ENCODE measurements at places on chromosomes 1 and 21.

DNA sequence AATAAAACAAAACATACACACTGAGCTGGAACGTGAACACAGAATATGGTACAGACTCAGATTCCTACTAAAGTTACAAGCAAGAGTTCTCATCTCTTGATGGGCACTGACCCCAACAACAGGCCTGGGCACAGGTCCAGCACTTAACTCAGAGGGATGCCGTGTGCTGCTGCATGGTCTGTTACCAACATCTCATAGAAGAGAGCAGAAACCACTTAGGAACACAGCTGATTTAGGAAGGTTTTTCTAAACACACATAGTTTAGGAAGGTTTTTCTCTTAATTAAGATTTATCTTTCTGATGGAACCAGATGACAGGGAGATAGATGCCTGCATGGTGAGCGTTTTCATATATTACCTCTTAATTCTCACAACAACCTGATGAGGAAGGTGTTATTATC lies 1.5 kb downstream of the GCLM start:
- DNase-seq, result no peak

GRCh38 chr1:171666114-171666769 lies 13.8 kb upstream of the MYOC start:
- no peak for DNase-seq

DNA sequence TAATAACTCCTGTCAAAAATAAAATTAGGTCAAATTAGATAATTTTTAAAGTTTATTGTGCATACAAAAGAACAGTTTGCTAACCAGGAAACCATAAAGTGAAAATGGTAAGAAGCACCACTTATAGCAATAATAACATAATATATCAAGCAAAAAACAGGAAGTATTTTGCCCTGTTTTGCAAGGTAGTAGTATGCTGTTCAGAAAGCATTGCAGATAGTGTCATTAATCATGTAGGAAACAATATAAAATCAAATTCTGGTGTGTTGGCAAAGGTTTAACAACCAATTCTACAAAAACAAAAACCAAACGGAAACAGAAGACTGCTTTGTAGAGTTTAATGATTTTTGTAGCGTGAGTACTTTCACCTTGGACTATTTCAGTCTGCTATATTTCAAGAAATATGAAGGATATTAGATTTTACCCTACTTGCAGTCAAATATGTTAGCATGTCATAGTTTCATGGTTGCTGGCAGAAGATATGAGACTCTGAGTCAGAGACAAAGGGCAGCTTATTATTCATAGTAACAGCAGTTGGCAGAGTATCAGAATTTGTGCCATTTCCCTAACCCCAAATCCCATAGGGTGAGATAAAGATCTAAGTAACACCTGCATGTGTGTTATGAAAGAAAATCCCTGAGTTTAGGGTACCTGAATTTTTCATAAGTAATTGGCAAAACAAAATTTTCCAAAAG lies 729.0 kb upstream of the BRINP3 start:
- DNase-seq, result no peak

DNA sequence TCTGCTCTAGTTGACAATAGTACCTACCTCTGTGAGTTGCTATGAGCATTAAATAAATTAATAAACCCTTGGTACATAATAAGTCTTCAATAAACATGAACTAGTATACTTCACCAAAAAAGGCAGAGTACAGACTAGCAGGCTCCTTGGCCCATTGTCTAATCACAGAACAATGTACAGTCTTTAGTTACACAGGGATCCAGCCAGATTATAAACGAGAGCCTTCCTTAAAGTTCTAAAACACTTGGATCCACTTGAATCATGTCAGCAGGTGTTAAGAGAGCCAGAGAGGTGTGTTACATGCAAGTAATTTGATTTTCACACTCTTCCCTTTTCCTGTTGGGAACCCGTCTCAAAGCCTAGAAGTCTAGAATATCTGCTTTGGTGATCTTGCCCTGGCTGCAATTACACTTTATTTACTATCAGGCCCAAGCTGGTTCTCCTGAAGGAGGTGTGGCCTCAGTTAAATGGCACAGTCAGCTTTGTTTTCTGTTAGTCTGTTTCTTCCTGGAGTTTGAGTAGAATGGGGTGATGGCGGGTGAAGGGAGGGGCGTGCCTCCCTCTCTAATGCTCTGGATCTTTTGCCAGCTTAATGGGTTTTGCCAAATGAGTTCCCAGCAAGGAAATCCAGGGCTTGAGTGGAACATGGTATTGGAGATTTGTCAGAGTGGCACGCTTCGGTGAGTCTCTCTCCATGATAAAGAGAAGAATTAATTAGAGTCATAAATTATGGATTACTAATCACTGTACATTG lies 570.9 kb upstream of the CAMK1G start:
- no peak for DNase-seq

- no peak for DNase-seq
Measured at GRCh38 chr1:37951783-37952624, 5.2 kb upstream of the INPP5B start.

GRCh38 chr1:96130432-96130831 lies 591.2 kb upstream of the PTBP2 start:
- no peak for DNase-seq

GRCh38 chr1:69847670-69848069 lies 279.9 kb downstream of the LRRC7 start:
- DNase-seq, result no peak

DNA sequence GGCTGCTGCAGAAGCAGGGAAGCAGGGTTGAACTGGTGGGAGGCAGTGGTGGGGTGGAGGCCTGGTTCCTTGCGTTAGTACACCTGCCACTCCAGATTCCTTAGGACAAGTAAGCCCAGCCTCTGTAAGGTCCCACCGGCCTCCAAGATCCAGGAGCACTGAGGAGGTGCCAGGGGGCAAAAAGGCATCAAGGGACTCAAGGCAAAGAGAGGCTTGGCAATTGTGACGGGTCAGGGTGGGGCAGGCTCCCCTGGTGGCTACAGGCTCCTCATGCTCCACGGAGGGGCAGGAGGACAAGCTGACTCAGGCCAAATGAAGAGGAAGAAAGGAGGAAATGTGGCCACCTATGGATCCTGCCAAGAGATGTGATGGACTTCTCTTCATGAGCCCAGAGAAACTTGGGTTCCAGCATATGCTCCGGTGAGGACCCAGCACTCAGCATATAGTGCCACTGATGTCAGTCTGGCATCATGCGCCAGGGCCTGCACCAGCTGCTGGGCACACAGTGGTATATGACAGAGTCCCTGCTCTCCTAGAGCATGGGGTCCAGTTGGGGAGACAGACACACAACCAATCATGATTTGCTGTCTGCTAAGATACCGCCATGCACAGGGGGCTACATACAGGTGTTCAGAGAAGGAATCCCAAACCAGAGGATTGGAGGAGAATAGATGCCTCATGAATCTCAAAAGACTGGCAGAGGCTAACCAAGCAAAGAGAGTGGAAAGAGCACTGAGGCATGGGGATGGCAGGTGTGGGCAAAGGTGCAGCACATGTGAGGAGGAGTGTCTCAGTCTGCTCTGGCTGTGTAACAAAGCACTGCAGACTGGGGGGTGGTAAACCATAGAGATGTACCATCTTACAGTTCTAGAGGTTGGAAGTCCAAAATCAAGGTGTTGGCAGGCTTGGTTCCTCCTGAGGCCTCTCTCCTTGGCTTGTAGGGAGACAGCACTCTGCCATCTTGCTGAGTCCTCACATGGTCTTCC lies 249.7 kb downstream of the RHOU start:
- DNase-seq, result no peak

GRCh38 chr1:117401761-117402160 lies 34.5 kb downstream of the MAN1A2 start:
- DNase-seq, result no peak

DNA sequence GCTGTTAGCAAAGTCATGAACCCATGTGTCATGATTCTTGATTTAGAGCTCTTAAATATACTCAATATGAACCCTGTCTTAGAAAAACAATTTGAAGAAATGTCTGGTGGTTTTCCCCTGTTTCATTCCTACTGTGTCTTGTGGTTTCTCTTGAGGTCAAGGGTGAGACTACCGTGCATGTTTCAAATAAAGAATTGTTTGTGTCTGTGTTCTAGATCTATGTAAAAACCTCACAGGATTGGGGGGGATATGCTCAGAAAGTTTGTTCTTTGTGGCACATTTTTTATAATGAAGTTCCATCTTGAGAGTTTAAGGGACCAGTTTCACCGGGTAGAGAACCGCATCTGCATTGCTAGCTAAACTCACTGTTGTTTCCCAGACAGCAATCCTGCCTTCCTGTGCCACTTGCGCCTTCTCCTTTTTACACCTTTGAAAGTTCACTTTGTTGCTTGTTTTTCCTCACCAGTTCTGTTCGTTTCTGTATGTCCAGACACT lies 30.9 kb upstream of the CACYBP start:
- peak; percentile 54 for DNase-seq

GRCh38 chr1:10863886-10864285 lies 67.4 kb upstream of the CASZ1 start:
- no peak for DNase-seq

- DNase-seq, result no peak
Measured at GRCh38 chr21:46562964-46563607, 41.8 kb downstream of the S100B start.

- DNase-seq, result no peak
Measured at GRCh38 chr1:70142075-70142474, 63.3 kb downstream of the LRRC40 start.

DNA sequence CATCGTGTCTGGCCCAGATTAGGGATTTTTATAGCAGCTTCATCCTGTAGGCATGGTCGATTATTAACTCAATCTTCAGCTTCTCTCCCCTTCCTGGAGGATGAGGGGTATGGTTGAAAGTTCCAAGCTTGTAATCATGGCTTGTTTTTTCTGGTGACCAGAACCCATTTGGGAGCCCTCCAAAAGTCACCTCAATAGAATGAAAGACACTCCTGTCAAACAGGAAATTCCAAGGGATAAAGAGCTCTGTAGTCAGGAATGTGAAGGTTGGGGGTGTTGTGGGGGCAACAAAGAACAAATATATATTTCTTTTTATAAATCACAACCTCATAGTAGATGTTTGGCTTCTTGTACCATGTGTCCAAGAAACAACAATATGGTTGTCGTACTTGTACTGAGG lies 212.7 kb upstream of the ESRRG start:
- DNase-seq, result no peak

GRCh38 chr1:51792864-51793263 lies 85.7 kb downstream of the NRDC start:
- peak; percentile 71 for DNase-seq

DNA sequence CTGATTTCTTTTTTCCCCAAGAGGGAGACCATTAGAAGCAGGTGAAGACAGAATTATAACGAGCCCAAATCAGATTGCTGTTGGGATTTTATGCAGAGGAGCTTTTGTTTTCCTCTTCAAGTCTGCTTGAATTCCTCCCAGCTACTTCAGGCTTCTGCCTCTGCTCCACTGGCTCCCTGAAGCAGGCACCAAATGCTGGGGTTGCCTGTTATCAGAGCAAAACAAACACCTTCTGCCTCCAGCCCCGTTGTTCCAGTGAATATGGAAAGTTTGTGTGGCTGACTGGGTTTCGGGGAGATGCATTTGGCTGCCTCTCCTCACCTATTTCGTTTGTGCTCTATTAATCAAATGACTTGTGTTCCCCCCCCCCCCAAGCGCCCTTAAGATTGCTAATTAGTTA lies 209.2 kb downstream of the URB2 start:
- no peak for DNase-seq

DNA sequence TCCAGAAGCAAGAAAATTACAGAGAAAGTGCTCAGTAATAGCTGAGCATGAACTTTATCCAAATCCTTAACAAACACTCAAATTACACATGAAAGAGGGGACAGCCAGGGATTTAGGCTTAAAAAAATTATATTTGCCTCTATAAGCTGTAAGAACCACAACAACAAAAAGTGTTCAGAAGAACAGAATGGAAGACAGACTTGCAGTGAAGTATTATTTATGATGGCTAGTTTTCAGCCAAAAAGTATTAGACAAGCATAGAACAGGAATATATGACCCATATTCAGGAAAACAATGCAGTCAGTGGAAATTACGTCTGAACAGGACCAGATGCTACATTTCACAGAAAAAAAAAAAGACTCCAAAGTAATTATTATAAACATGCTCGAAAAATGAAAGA lies 1246.3 kb downstream of the NCAM2 start:
- no peak for DNase-seq

GRCh38 chr1:113615425-113615824 lies 143.9 kb downstream of the PHTF1 start:
- no peak for DNase-seq

DNA sequence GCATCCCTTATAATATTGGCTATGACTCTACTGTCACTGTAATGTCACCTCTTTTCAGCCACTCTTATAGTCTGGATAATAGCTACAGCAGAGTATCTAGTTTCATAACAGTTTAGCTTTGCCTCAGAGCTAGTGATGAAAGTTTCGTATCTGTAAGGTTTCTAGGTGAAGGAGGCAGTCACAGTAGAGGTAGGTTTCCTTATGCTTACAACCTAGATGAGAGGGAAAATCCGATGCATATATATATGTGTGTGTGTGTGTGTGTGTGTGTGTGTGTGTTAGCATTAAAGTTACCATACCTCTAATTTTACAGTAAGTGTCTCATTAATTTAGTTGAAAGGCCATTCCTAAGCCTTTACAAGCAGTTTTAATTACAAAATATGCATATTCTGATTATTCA lies 2.2 kb upstream of the TOR1AIP2 start:
- DNase-seq, result no peak

DNA sequence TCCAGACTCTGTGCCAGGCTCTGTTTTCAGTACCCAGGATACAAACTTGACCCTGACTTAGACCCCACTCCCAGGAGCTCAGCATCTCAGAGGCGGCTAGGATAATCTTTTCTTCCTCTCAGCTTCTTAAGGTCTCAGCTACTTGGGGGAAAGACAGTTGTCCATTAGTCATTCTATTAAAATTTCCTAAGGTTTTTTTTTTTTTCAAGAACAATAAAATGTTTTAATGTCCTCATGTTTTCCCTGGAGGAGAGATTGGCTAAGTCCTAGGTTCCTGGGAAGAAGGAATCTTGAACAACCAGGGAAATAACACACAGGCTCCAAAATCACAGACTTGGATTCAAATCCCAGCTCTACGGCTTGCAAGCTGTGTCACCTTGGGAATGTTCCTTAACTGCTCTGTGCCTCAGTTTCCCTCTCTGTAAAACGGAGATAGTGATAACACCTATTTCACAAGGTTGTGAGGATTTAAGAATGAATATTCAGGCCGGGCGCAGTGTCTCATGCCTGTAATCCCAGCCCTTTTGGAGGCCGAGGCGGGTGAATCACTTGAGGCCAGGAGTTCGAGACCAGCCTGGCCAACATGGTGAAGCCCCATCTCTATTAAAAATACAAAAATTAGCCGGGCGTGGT lies 33.0 kb downstream of the CDK18 start:
- DNase-seq, result no peak

DNA sequence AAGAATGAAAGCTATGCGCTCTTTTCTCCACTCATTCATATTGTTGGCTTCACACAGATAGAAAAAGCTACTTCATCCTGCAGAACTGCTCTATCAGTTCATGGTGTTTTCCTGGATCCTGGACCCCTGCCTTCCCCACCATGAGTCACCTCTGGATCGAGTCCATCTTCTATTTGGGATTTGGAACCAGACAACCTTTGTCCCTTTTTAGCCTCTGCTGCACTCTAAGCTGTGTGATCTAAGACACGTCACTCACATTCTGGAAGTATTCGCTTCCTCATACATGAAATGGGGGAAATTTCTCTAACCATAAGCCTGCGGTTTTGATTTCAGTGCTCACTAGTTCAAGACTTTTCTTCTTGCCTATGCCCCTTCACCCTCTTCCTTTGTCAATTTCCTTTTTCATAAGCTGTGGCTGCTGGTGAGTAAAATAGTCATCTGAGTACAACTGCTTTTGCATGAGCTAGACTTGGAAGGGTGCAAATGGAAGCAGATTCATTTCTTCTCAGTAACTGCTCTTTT lies 14.1 kb upstream of the DEGS1 start:
- peak; percentile 99 for DNase-seq

GRCh38 chr1:52404116-52404974 lies at the start of the genes ORC1 and PRPF38A:
Gene ORC1, minus strand, starts transcription at chr1:52404423. Its CDS starts 2,200 bp downstream, at chr1:52402223.
Gene PRPF38A, plus strand, starts transcription at chr1:52404602. Its CDS starts 148 bp downstream, at chr1:52404750.
- peak; percentile 99 for DNase-seq
